Central memory CD4-positive, alpha-beta T cell (primary cell): ENCODE measurements at places on chromosomes 2 and 18.

DNA sequence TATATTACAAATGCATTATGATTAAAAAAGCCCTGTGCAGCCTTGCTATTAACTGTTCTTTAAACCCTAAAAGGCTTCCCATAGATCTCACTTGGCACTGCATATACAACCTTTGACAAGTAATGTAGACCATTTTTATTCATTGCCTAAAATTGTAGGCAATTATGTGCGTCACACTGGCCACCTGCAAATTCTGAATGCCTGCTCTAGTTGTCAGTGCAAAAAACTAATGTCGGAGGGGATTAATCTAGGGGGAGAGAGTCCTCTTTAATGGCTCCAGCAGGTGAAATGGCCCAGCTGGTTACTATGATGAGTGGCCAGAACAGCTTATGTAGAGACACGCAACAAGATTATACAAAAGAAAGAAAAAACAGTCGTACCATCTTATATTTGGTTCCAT is 123.2 kb downstream of the OLA1 start:
- DNase-seq = no peak

DNA sequence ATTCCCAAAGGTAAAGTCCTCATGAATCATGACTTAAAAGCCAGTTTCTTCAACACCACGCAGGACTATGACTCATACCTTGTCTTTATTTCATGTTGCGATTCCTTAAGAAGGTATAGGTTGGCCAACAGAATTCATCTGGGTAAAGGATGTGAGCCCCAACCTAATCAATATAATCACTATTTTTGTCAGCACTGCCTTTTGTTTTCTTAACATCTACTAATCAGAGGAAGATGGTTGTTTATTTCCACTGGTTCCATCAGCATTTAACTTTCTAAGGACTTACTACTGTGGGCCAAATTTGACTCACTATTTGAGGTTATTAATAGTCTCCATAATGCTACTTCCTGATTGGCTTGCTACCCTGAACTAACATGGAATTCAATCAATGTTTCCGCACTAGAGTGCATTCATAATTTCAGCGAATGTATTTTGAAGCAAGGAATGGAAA is 78.6 kb downstream of the SCG2 start:
- no peak for DNase-seq

DNA sequence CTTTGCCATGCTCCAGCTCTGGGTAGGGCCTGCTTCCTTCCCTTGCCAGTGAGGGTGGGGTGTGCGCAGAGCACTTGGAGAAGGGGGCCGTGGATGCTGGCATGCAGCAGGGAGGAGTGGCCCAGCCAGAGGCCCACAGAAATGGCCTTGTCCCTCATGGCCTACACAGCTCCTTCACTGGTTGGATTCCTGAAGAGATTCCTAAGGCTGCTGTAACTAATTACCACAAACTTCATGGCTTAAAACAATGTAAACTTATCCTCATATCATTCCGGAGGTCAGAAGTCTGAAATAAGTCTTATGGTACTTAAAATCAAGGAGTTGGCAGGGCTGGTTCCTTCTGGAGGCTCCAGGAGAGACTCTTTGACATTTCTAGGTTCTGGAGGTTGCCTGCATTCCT is 195.2 kb downstream of the GLI2 start:
- DNase-seq = no peak

GRCh38 chr18:45056926-45057325 is 376.2 kb downstream of the SETBP1 start:
- no peak for DNase-seq

DNA sequence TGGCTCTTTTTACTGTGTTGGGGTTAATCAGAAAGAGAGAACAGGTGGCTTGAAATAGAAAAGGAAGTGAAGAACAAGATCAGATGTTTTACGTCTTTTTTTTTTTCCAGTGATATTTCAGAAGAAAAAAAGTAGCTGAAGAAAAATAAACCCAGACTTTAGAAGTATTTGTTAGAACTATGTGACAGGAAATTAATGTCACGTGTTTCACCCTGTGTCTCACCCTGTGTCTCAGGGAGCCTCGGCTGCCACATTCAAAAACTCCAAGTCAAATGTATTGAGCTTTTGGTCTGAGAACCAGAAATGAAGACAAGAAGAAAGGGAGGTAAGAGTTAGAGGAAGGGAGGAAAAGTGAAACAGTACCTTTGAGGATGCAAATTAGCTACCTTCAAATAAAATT is 38.0 kb downstream of the AKAIN1 start:
- DNase-seq = peak; percentile 13

- no peak for DNase-seq
These were observed 85.7 kb downstream of the COBLL1 start for GRCh38 chr2:164755952-164756351.

- no peak for DNase-seq
These were observed 165.7 kb upstream of the SLC14A2 start for GRCh38 chr18:45449418-45450227.

- no peak for DNase-seq
These were observed 117.6 kb downstream of the MYO1B start for GRCh38 chr2:191362841-191363240.

GRCh38 chr2:175034716-175035115 is 29.5 kb upstream of the CHN1 start:
- no peak for DNase-seq

GRCh38 chr2:116133381-116133942 is 1681.0 kb upstream of the DDX18 start:
- DNase-seq = no peak

GRCh38 chr2:3986063-3986462 is 282.7 kb downstream of the DCDC2C start:
- no peak for DNase-seq

GRCh38 chr2:44793322-44793870 is 148.1 kb upstream of the SIX3 start:
- no peak for DNase-seq

DNA sequence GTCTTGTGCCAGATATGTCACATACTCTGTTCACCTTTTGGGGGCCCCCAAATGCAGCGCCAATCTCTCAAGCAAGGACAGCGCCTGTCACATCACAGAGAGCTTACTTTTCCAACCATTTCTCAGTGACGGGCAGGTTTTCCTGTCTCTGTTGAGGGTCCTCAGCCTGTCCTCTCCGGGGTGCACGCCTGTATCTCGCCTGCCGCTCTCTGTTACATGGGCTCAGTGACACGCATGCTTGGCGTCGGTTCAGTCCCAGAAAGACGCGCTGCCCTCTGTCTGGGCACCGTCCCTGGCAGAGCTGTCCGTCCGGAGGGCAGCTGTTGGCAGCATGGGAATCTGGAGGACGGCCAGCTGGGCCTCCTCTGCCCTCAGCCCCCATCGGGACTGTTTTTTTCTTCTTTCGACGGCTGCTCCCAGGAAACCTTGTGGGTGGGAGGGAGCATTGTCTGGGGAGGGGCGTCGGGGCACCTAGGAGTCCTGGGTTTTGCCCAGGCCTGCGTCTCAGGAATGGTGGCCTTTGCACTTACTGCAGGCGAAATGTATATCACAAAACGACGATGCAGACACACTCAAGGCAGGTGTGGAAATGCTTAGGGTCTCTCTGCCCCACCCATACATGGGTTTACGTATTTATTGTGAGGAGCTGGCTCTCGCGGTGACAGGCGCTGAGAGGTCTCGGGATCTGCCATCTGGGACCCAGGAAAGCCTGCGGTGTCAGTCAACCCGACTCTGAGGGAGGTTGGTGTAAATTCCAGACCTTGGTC is 30.9 kb downstream of the RTP5 start:
- no peak for DNase-seq

GRCh38 chr18:76410660-76411417 is 84.2 kb downstream of the ZNF516 start:
- DNase-seq = no peak

DNA sequence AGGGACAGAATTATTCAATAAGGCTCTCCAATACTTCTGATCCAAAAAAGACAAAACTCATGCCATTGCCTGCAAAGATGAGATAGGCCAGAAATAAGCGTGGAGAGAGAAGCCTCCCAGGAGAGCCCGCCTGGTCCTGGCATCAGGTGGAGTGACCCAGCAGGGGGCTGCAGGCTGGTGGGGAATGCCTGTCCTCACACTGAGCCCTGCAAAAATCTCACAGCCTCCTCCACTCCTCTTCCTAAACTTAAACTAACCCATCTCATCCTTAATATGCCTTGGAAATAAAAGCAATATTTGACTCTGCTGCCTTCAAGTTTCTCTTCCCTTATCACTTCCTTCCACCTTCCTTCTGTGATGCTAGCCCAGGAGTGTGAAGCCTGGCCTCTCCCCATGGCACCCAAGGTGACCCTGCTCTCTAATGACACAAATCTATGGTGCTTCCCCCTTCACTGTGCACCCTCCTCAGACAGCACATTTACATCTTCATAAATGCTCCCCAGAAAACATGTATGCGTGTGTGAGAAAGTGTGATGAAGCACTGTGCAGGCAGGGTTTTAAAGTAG is 218.4 kb downstream of the ANAPC1 start:
- DNase-seq = no peak

DNA sequence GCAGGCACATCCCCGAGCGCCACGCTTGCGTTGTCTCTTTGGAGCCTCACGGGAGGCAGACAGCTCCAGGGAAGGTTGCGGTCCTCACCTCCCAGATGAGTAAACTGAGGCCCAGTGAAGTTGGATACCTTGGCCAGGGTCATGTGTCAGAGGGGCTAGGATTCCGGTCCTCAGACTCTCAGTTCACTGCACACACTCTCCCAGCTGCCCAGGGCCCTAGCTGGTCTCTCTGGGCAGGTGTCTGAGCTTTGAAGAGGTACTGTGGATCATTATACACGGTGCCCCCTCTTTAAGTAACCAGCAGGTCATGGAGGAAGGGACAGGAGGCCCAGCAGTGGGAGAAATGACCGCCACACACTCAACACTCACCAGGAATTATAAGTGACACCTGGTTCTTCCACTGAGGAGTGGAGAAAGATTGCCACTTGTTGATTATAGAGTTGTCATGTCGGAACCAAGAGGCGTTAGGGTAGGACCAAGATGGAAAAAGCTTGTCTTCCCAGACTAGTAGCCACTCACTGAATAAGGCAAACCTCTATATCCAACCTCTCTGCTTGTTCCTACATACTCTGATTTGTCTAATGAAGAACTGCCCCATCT is 588 bp downstream of the TMEM214 start:
- DNase-seq = no peak

DNA sequence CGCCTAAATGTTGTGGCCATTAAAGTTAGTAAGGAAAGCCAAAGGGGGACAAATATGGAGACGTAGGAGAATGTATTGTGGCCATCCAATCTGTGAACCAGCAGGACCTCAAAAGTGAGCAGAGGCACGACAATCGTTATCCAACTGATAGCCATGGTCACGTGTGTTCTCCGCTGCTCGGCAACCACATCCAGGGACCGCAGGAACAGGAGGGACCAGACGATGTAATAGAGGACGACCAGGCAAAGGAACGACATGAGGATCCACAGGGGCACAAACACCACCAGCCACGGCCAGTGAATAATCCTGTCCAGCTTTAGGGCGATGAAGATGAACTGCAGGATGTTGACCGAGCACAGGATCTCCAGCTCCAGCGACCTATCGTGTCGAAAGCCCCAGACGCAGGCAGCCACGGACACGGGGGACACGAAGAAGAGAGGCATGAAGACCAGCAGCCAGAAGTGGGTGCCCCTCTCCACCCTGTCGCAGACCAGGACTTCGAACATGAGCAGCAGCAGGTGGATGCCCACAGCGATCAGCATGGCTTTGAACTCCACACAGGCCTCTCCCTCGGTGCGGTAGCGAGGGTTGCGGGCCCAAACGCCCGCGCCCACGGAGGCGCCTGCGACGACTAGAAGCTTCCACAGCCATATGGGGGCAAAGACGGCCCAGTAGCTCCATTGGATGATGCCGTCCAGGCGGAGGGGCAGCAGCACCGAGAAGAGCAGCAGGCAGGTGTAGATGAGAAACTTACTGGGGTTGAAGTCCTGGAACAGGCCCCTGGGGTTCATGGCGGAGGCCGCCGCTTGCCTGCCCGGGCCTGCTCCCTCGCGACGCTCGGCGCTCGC is 790 bp downstream of the TMEM185B start:
- DNase-seq = no peak

DNA sequence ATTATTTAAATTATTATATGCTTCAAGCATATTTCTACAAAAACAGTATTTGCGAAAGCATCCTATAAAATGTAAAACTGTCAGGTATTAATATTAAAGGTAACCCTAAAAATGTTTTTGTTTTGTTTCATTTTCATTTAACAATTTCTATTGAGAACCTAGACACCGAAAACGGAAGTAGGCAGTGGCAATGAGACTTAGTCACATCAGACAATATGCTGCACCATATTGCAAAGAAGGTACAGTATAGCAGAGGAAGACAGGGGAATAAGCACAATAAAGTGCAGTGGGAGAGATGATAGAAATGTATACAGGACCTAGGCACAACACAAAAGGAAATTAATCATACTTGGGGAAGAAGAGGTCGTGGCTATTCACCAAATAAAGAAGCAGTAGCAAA is 12.2 kb downstream of the SCN1A start:
- no peak for DNase-seq

DNA sequence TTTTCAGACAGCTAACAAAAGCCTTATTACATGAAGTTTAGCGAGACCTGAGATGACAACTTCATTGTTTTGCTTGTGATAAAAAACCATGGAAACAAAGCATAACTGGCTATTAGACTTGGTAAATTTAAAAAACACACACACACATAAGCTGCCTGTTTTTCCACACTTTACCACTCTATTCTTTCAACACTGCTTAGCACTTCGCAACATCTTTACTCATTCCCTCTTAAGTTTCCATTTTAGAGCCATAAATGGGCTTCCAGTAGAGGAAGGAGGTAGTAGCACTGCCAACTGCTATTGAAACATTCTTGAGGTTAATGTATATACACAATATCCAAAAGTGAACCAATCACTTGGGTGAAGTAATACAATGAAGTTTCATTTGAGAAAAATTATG is 54.1 kb downstream of the BAZ2B start:
- DNase-seq = no peak

DNA sequence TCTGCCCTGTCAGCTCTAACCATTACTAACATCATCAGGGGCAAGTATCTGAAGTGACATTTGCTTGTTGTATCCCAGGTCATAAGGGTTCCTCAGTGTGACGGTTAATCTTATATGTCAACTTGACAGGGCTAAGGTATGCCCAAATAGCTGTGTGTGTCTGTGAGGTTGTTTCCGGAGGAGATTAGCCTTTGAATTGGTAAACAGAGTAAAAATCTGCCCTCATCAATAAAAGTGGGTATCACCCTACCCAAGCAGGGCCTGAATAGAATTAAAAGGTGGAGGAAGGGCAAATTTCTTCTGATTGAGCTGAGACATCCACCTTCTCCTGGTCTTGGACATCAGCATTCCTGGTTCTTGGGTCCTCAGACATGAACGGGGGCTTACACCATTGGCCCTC is 12.8 kb upstream of the TGFA start:
- DNase-seq = no peak

GRCh38 chr2:174777347-174778084 is 13.2 kb upstream of the CHRNA1 start:
- no peak for DNase-seq

- no peak for DNase-seq
These were observed 46.4 kb downstream of the STK25 start for GRCh38 chr2:241461693-241462677.
